Activated CD4-positive, alpha-beta T cell treated with anti-CD3 and anti-CD28 coated beads for 4 hours (primary cell): ENCODE measurements at places on chromosomes 2 and 18.

- DNase-seq: no peak
Measured at GRCh38 chr18:34222307-34223163, 2.2 kb downstream of the NOL4 start.

GRCh38 chr2:67782443-67782842 is 280.4 kb downstream of the C1D start:
- DNase-seq: no peak

DNA sequence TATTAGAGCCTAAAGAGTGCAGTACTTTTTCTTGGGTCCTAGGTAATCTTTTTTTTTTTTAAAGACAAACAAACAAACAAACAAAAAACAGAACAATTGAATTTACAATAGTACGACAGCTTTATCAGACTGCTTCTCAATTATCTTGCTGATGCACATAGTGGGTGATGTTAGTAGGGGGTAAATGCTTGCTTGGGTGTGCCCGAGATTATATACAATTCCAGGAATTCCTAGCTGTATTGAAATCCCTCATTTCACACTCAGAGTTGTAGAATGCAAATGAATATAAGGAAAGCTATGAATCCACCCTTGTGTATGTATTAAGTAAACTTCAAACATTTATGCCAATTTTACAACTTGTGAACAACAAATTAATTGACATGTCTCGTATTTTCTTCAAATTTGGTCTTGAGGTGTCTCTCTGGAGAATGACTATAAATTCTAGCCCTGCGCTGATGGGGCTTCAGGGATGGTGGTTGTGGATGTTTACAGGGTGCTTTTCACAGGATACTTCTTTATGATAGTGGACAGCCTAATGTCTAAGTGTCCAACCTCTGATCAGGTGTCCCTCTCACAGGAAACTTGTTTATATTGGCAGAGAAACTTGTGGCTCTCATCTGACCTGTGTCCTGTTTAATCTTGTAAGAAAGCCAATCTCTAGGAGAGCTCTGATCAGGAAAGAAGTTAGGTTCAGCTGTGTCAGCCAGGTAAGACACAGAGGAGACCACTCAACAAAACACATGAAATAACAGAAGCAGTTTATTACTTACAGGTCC is 61.9 kb upstream of the SLC39A10 start:
- no peak for DNase-seq

DNA sequence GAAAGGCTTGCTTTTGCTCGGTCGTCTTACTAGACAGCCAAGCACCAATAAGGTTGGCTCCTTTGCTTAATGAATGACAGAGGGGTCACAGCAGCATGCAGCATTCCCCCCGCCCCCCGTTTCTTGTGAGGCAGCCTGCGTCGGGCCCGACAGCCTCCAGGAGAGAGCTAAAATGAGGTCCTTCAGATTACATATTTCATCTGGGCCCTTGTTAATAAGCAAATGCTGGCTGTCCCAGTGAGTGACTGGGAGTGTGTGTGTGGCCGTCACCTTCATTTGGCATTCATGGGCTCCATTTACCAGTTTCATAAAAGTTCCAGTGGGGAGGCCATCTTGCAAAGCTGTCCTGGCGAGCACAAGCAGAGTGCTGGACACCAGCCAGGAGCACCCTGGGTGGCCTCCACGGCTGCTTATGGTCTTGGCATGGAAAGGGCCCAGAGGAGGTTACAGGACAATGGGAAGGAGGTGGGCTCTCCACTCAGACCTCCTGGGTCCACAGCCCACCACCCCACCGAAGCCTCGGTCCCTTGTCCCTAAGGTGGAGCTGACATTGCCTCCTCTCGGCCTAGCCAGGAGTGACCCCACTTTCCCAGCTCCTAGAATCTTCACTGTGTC is 37.2 kb downstream of the ODC1 start:
- no peak for DNase-seq

GRCh38 chr18:56086176-56086575 is 498.2 kb upstream of the TCF4 start:
- no peak for DNase-seq

DNA sequence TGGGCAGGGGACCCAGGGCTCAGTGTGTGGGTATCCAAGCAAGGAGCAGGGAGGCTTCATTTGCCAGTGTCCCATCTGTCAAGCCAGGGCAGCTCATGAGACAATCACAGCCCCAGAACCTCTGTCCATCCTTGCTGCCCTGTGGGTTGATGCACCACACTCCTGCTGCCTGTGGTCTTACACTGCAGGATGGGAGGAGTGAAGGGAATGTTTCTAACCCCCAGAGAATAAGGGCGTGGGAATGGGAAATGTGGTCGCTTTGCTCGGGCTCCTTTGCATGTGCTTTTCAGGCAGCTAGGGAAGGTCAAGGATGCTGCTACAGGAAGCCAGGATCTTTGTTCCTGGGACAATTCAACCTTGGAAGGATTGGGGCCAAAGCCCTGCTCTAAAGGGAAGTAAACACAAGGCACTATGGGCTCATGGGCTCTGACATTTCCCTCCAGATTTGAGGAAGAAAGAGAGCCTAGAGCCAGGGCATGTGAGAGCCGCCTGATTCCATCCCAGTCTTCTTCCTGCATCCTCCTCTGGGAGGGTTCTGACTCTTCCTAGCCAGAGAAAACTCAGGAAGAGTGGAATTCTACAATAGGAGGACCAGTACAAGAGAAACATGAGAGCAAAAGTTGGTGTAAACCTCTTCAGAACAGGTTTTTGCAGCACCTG is 18.8 kb upstream of the MAP3K20 start:
- no peak for DNase-seq

- DNase-seq: no peak
Measured at GRCh38 chr18:46070815-46071652, 1.0 kb downstream of the PSTPIP2 start.

DNA sequence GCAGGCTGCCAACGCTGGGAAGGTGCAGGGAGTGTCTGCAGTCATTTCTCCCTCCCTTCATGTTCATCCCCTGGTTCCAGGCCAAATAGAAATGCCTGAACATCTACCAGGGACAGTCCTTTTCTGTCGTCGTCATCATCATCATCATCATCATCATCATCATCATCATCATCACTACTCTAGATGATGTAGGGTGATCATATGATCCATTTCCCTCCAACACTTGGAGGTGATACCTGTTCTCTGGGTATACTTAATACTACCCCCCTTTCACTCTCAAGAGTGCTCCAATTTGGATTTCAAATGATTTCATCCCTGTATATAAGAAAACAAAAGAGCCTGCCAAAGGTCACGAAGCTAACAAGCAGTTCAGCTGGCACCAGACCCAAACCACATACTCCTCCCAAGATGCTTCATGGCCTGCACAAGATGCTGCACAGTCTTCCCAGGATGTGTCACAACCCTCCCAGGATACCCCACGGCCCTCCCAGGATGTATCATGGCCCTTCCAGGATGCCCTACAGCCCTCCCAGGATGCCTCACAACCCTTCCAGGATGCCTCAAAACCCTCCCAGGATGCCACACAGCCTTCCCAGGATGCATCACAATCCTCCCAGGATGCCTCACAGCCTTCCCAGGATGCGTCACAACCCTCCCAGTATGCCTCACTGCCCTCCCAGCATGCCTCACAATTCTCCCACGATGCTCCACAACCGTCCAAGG is 257.9 kb downstream of the DYSF start:
- no peak for DNase-seq

DNA sequence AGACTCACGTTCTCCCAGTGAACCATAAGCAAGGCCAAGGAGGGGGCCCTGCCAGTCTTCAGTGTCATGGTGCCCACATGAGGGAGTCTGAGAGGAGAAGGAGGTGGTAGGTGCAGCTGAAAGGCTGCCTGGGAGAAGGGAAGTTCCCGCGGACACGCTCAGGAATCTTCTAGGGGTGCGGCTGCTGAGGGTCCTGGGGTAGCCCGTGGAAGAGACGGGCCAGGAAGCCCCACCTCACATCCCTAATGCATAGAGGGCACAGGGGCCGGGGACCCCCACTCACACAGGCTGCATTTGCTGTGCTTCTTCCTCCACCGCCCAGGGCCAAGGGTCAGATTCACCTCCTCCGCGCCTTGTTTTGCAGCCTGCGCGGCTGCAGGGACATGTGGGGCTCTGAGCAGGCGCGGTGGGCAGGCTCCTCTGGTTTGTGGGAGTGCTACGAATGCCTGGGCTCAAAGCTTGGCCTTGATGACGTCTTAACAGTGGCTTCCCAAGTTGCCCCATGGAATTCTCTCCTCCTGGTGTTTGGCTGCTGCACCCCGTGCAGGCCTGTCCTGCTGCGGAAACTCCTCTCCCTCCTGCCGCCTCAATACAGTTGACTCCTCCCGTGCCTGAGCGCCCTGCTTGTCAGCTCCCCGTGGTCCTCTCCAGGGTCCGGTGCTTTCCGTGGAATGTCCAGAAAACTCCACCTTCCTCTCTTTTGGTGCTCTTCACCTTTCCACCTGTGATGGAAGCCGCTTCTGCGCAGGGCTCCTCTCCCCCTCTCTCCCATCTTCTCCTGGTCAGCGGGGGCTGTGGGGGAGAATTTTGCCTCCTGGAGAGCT is 95.7 kb downstream of the VAPA start:
- DNase-seq: no peak

- DNase-seq: no peak
Measured at GRCh38 chr2:206804326-206804725, 38.9 kb downstream of the FASTKD2 start.

- DNase-seq: no peak
Measured at GRCh38 chr2:37705191-37705590, 33.7 kb upstream of the CDC42EP3 start.

DNA sequence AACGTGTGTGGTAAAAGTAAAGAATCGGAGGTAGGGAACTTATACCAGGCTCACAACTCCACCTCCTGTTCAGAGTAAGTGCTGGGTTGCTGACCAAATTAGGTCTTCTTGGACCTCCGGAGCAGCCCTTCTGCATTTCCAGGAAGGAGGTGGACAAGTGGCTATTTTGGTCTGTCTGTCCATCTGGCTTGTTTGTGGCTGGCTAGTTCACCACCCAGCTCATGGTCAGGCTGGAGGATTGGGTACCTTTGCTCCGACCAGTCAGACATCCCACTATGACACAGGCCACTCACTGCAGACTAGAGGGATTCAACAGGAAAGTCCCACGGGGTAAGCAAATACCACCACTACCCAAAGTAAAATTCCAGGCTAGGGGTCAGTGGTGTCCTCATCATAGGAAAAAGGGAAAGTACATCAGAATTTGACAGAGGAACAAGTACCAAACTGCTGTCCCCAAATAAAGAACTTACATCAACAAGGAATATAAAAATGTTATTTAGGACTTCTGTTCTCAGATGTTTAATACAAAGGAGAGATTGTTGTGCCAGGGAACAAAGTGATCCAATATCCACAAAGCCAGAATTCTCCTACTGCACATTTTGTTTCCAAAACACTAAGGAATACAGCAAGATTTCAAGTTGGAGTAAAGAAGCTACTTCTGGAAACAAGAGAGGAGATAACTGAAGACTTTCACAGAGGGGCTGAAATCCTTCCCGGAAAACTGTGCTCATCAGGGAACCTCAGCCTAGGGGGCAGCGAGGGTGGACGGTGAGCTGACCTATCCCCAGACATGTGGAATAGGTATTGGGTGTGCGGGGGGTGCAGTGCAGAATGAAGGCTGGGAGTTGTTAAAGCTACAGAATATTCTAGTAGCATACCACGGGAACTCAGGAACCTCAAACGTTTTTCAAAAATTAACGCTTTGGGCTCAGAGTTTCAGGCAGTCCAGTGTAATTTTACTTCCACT is 56.9 kb downstream of the BCL2 start:
- no peak for DNase-seq

DNA sequence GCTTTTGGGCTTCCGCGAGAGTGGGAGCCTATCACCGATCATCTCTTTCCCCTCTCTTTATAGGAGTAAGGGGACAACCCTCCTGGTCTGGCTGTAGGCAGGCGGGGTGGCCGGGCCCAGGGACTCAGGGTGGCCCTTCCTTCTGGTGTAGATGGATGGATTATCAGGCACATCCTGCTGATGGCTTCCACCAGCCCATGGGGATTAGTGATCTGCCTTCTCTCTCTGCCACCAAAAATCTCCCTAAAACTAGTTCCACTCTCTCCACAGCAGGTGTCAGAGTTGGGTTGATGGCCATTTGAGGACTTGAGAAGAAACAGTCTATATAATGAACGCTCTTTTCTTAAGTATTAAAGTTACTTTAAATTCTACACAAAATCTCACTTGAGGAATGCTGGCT is 37.4 kb downstream of the NCK2 start:
- DNase-seq: no peak
